ENCODE measurements at places on chromosomes 3 and 15.
A peak's percentile ranks its signal among the peaks of the same experiment; 100 is the strongest.

DNA sequence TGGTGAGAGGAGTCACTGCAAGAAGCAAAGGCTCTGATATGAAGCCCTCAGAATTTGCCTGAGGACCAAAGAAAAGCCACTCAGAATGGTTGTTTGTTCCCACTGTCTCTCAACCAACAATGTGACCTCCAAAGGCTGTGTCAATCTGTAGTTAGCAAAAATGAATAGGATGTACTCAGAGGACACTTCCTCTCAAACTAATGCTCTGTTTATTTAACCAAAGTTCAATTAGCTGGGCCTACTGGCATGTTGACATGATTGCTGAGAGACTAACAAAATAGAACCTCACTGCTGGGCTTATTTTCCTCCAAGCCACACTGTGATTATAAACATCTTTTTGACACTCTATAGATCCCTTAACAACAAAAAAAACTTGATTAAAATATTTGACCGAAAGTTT is 522.5 kb downstream of the OCA2 start:
- no peaks in the 10 kb centered on the region for H3K36me3 ChIP-seq
- no peak for DNase-seq
- H3K27me3 ChIP-seq = no peaks in the 10 kb centered on the region
- no peak overlapping the region for H3K4me3 ChIP-seq

- no peak overlapping the region for H3K27ac ChIP-seq
- H3K4me3 ChIP-seq = no peak overlapping the region
- no peaks in the 10 kb centered on the region for H3K27me3 ChIP-seq
- H3K36me3 ChIP-seq = peaks cover 10% of the 10 kb centered on the region
- H3K4me1 ChIP-seq = no peaks in the 10 kb centered on the region
- DNase-seq = no peak
Measured at GRCh38 chr3:37139567-37140052, 34.8 kb downstream of the LRRFIP2 start.

DNA sequence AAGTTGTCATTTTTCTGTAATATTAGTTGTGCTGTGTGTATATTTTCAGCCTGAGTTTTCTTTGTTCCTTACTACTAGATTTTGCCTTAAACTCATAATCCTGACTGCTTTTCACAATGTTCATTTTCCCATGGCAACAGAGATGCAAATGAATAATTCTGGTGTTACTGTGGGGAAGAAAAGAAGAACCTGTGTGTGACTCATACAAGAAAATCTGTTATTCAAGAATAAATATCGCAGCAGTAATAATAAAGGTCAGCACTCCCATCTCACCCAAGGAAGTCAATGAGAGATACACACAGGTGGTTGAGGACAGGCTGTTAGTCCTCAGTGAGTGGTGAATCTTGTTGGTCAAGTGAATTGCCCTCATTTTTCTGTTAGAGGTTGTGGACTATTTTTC is 656.6 kb upstream of the NAALADL2 start:
- H3K27ac ChIP-seq = no peak overlapping the region
- no peak overlapping the region for H3K4me3 ChIP-seq
- no peaks in the 10 kb centered on the region for H3K27me3 ChIP-seq

- H3K36me3 ChIP-seq = peaks cover 20% of the 10 kb centered on the region
- no peak overlapping the region for H3K27ac ChIP-seq
- H3K4me3 ChIP-seq = no peak overlapping the region
- H3K27me3 ChIP-seq = no peaks in the 10 kb centered on the region
- no peak for DNase-seq
Measured at GRCh38 chr3:42556089-42556632, 25.6 kb downstream of the SEC22C start.

GRCh38 chr3:134592806-134593205 is 58.0 kb downstream of the KY start:
- no peaks in the 10 kb centered on the region for H3K4me1 ChIP-seq
- no peak for DNase-seq
- H3K36me3 ChIP-seq = no peaks in the 10 kb centered on the region
- H3K4me3 ChIP-seq = no peak overlapping the region
- H3K27me3 ChIP-seq = no peaks in the 10 kb centered on the region
- H3K27ac ChIP-seq = no peak overlapping the region

DNA sequence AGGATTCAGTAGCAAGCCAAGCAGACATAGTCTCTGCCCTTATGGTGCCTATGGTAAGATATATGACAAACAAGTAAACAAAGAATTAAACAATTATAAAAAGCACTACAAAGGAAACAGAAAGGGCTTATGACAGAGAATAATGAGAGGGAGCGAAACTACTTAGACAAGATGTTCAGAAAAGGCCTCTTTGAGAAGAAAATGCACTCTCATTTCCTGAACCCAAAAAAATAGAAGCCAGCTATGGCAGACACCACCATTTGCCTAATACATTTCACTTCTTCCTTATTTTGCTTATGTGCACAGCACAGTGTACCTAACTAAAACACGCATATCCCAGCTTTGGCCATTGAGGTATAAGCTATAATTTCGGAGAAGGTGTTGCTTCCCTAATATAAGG is 465.5 kb upstream of the PPP2R3A start:
- DNase-seq = no peak
- H3K27me3 ChIP-seq = peaks cover 6% of the 10 kb centered on the region
- no peak overlapping the region for H3K27ac ChIP-seq
- peaks cover 8% of the 10 kb centered on the region for H3K4me1 ChIP-seq
- H3K36me3 ChIP-seq = no peaks in the 10 kb centered on the region

GRCh38 chr3:86229086-86229774 is 761.7 kb downstream of the VGLL3 start:
- no peak overlapping the region for H3K4me3 ChIP-seq
- no peak for DNase-seq

- no peak overlapping the region for H3K27ac ChIP-seq
- no peak overlapping the region for H3K4me3 ChIP-seq
- H3K27me3 ChIP-seq = peaks cover 63% of the 10 kb centered on the region
- peaks cover 4% of the 10 kb centered on the region for H3K4me1 ChIP-seq
- no peak for DNase-seq
Measured at GRCh38 chr15:89817701-89818280, 3.1 kb upstream of the ANPEP start.

GRCh38 chr15:61196156-61196555 is 32.9 kb downstream of the RORA start:
- no peaks in the 10 kb centered on the region for H3K4me1 ChIP-seq
- no peak overlapping the region for H3K4me3 ChIP-seq
- DNase-seq = no peak
- H3K36me3 ChIP-seq = no peaks in the 10 kb centered on the region

DNA sequence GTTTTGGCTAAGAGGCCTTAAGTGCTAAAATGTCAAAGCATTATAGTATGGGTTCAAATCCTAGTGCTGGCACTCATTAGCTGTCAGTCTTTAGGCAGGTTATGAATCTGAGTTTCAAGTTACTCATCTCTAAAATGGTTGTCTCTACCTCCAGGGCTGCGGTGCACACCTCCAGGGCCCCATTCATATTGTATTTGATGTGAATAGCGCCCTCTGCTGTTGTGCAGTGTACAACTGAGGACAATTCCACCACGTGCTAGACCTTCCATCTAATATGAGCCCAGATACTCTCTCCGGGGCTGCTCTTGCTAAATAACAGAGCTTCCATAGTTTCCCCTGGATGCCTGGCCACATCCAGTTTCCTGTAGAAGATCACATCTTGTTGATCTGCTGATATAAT is 54.3 kb downstream of the OXNAD1 start:
- H3K36me3 ChIP-seq = no peaks in the 10 kb centered on the region
- no peaks in the 10 kb centered on the region for H3K4me1 ChIP-seq
- no peak for DNase-seq
- H3K27me3 ChIP-seq = no peaks in the 10 kb centered on the region

GRCh38 chr3:160130950-160131349 is 94.3 kb upstream of the C3orf80 start:
- no peak overlapping the region for H3K4me3 ChIP-seq
- H3K4me1 ChIP-seq = no peaks in the 10 kb centered on the region
- H3K27ac ChIP-seq = no peak overlapping the region
- no peaks in the 10 kb centered on the region for H3K36me3 ChIP-seq

DNA sequence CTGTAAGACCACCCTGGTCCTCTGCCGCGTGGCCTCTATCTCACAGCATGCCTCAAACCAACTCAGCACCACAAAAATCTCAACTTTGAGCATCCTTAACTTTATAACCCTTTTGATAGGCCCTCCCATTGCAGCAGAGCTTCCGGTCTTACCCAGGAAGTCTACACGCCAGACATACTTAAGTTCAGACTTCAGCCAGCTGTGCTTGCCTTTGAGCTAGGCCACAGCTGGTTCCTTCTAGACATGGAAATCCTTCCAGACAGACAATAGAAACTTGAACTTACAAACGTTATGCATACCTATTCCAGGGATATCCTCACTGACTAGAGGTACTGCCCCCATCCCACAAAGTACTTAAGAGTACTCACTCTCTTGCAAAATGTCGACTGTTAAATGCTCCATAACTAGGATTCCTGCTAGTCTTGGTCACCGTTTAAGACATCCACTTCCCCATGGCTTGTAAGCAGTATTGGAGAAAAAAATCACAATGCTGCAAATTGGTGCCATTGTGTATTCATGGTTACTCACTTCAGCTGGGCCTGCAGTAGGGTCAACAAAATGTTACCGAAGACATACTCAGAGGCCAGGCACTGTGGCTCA is 183.5 kb downstream of the TBL1XR1 start:
- no peak overlapping the region for H3K4me3 ChIP-seq
- H3K36me3 ChIP-seq = peaks cover 25% of the 10 kb centered on the region
- no peak for DNase-seq
- H3K4me1 ChIP-seq = no peaks in the 10 kb centered on the region

DNA sequence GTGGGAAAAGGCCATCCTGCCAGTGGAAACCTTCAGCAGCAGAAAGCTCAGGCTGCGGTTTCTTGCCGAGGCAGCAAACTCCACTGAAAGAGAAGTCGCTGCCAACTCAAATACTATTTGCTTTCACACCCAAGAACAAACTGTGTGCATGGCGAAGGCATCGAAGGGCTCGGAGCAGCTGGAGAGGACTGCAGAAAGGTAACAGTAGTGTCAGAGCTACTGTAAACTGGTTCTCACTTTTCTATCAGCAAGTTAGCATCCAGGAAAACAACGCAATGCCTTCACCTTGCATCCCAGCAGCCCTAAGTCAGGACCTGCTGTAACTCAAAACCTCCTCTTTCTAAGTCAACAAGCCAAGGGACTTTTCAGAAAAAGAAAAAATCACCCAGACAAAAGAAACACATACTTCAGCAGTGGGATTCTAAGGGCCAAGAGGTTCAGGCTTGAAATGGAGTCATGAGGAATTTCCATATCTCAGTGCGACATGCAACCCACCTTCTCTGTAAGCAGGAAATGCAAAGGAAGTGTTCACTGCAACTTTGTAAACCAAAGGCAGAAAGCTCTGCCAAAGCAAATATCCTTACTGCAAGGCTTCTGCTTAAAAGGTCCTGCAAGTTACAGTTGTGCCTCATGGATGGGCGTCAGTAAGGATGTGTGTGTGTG is 193.5 kb downstream of the FOXP1 start:
- no peak overlapping the region for H3K27ac ChIP-seq
- H3K27me3 ChIP-seq = no peaks in the 10 kb centered on the region
- no peaks in the 10 kb centered on the region for H3K36me3 ChIP-seq
- no peak overlapping the region for H3K4me3 ChIP-seq
- DNase-seq = no peak

DNA sequence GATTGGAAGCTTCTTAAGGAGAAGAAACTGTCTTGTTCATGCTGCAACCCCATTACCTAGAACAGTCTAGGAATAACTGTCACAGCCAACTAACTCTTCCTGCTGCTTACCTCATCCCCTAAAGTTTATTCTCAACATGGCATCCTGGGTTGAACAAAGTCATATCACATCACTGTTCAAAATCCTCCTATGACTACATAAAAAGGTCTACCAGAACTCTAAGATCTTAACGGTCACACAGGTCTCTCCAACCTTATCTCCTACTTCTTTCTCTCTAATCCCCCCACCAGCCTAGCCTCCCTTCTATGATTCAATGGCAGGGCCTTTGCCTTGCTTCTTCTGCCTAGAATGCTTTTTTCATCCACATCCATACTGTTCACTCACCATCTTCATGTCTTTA is 69.3 kb downstream of the CLASP2 start:
- no peaks in the 10 kb centered on the region for H3K27me3 ChIP-seq
- no peak for DNase-seq
- H3K4me3 ChIP-seq = no peak overlapping the region
- H3K4me1 ChIP-seq = peaks cover 17% of the 10 kb centered on the region
- no peaks in the 10 kb centered on the region for H3K36me3 ChIP-seq
- H3K27ac ChIP-seq = no peak overlapping the region

GRCh38 chr3:152356870-152357276 is 88.1 kb downstream of the MBNL1 start:
- peaks cover 11% of the 10 kb centered on the region for H3K4me1 ChIP-seq
- no peak for DNase-seq
- no peak overlapping the region for H3K27ac ChIP-seq
- H3K27me3 ChIP-seq = no peaks in the 10 kb centered on the region

DNA sequence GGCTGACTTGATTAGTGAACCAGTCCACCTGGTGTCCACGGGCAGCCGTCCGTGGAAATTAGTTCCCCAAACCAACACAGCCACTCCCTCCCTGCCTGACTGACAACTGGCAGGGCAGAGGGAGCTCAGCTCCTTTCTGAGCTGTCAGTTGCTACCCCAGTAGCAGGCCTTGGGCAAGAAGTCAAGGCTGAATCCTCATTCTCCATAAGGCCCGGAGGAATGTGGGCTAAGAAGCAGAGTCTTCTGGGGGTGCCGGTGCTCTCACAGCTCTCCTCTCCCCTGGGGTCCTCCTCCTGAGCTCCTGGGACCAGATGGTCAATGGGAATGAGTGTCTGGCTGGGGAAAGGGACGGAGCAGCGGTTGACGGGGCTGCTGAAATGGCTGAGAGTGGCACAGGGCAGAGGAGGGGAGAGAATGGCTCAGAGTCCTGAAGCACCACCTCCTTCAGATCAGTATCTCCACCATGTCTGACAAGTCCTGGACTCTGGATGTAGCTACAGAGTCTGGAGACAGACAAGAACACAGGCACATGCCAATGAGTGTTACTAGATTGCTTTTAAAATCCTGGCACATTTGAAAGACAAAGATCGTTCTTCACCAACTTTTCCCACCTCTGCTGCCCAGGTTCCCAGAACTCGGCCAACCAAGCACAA is 16.9 kb downstream of the AMOTL2 start:
- no peak for DNase-seq
- H3K27ac ChIP-seq = peak overlapping the region; percentile 62
- no peaks in the 10 kb centered on the region for H3K27me3 ChIP-seq
- peaks cover 14% of the 10 kb centered on the region for H3K4me1 ChIP-seq

- H3K36me3 ChIP-seq = peaks cover 15% of the 10 kb centered on the region
- no peak for DNase-seq
Measured at GRCh38 chr15:29048011-29048410, 162.2 kb downstream of the APBA2 start.

GRCh38 chr3:190053919-190054672 is 66.6 kb downstream of the P3H2 start:
- no peaks in the 10 kb centered on the region for H3K36me3 ChIP-seq
- no peak for DNase-seq
- no peak overlapping the region for H3K27ac ChIP-seq
- H3K27me3 ChIP-seq = no peaks in the 10 kb centered on the region
- no peak overlapping the region for H3K4me3 ChIP-seq
- peaks cover 14% of the 10 kb centered on the region for H3K4me1 ChIP-seq

DNA sequence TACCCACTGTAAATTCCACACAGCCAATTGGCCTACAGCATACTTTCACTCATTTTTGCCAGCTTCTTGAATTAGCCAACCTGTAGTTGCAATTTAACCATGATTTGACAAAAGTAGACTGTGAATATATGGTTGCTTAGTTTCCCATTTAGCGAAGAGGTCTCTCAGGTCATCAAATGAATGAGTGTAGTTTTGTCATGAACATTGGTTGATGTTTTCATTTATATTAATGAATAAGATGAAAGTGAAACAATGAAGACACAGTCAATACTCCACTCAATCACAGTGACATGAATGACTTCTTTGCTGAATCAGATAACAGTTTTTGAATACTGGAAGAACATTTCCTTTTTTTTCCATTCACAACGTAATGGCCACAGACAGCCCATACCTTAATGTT is 15.3 kb upstream of the FAM3D start:
- DNase-seq = no peak
- peaks cover 5% of the 10 kb centered on the region for H3K4me1 ChIP-seq
- no peak overlapping the region for H3K27ac ChIP-seq
